ENCODE measurements at places on chromosomes 6 and 20.

DNA sequence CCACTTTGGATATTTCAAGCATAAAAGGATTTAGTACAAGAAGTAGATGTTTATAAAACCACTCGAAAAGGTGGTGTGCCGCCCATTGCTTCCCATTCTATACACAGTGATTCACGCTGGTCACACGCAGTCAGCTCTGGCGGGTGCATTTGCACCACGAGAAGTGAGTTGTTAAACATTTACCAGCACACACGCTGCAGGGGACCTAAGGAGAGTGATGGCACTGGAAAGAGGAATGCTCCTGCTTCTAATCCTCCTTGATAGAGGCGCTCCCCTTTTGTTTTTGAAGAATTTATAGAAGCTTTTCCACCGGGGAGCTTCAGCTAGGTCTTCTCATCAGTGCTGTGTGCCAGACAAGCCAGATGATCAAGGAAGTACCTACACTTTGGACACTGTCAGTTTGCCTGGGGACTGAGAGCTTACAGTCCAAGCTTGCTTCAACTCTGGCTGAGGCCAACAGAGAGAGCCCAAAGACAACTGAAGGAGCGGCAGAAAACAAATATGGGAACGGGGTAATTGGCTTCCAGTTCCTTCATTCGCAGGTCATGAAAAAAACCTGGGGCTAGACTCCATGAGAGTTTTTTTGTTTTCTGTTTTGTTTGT lies 31.2 kb downstream of the MUC22 start:
- DNase-seq, result no peak

DNA sequence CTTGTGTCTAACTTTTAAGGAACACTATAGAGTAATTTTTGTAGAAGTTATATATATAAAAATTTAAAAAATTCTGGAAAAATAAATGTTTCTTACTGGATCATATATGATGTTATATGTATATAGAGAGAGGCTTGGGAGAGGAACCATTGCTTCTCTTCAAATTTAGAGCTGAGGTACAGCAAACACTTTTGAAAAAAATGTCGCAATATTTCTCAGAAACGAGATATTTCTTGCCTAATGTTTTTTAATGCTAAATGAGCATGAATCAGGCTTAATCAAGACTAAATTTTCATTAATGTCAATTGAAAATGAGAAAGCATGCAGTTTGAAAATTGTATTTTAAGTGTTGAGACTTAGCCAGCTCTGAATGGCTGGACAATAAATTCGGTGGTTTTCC lies 2.6 kb downstream of the PKIB start:
- no peak for DNase-seq

- DNase-seq, result no peak
Measured at GRCh38 chr6:138422861-138423260, 18.8 kb downstream of the HEBP2 start.

DNA sequence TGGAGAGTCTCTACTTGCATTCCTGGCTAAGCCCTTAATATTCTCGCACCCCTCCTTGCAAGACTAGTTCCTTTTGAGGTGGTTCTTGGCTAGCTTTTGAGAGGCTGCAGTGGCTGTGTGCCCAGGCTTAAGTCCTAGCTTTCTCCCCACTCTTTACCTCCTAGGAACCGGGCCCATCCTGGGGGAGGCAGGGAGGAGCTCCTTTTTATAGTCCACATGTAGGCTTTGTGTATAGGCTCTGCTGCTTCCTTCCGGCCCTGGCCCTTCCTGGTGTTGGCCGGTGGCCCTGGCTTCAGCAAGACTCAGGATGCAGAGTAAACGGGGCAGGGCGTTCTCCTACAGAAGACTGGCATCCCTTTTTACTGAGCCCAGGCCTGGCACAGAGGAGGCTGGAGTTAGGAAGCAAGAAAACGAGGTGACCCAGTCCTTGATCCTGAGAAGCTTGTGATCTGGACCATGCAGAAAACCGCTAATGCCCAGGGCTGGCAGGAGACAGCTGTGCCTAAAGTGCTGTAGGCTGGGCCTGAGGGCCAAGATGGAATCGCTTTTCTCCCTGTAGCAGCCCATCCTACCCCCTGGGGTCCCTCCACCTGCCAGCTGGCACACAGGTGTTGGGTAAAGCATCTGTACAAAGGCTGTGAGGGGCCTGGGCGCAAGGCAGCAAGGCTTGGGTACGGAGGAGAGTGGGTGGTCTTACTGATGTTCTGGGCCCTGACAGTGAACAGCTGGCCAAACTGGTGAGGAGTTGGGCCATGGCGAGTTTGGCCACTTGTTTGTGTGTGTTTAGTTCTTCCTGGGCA lies 8.7 kb downstream of the PLCG1 start:
- DNase-seq, result no peak

GRCh38 chr20:35600993-35601973 lies 14.3 kb upstream of the SPAG4 start:
- peak; percentile 69 for DNase-seq

DNA sequence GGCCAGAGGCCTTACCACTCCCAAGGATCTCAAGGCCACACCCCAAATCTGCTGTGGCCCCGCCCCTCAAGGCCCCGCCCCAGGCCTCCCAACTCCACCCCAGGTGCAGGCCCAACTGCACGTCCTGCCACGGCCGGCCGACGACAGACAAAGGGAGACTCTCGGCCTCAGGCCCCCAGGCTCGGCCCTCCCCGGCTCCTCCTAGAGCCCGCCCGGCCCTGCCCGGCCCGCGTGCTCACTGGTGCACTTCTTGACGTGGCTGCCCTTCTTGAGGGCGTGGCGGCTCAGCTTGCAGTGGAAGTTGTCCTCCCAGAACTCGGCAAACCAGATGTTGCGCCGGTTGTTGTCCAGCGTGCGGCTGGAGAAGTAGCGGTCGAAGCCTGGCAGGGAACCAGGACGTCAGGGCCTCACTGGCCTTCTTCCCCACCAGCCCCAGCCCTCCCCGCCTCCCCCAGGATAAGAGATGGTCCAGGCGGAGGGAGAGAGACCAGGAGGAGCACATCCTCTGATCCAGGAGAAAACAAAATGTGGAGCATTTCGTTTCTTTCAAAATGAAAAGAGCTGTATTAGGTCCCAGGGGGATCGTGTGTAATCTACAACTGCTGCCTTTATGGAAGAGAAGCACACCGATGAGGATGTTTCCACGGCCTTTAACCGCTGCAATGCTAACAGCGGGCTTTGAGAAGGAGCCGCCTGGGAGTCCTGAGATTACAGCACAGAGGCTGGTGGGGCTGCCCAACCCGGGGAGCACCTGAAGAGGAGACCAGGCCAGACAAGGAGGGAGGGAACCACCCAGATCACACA lies 89.4 kb downstream of the GRM4 start:
- no peak for DNase-seq

DNA sequence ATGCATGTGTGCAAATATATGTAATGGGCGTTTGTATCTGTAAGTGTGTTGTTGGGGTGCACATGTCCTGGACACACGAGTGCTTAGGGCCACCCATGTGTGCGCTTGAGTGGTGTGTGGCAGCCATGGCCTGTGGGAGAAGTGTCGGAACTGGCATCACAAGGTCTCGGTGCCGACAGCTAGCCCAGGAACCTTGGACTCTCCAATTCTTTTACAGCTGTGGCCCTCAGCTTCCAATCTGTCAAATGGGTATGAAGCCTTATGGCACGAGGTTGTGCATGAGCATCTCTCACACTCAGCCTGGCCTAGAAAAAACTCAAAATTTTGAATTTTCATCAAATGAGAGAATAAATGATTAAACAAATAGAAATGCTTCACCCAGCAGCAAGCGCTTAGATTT lies 42.0 kb downstream of the SPDEF start:
- DNase-seq, result no peak

DNA sequence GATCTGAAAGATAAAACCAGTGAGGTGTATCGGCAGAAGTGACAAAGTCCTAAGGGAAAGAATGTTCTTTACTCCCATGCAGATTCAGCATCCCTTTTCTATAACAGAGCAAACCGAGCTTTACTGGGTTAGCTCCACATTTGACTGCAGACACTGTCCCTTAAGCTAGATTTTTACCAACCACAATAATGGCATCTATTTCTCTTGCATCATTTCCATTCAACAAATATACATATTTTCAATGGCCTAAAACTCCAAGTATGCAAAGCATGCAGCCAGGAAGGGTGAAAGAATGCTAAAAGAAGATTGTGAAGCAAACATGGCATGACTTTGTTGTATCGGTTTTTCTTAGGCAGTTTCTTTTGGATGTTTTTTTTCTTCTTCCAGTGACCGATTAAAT lies 255.4 kb downstream of the OGFRL1 start:
- no peak for DNase-seq

DNA sequence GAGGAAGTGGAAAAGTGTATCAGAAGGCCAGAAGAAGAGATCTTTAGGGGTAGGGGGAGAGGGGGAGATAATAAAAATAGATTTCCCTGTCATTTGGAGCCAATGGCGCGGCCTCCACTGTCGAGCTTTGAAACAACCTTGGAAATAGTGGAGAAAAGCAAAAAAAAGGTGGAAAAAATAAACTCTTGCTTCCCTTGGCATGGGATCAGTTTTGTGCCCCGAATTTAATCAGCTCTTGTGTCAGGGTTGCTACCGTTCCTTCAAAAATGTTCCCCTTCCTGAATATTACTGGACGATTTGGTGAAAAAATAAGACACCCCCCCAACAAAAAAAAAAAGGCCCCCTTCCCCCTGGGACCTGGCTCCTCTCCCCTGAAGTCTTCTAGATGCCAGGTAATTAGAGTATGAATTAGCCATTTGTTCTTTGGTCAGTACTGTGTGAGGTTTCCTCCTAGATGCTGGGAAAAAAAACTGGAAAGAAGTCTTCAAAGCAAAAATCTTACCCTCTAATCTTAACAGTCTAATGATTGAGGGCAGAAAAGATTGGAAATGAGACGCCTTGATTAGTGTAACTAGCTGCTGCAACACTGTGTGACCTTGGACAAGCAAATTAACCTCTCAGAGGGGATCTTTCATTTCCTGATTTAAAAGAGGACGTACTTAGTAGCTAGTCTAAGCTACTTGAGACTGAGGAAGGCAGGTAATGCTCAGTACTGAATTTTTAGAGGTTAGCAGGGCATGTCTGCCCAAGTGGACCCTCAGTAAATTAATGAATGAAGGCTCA lies 872 bp upstream of the RBM39 start:
- DNase-seq, result no peak

- DNase-seq, result no peak
Measured at GRCh38 chr20:5265662-5265985, 51.1 kb downstream of the PROKR2 start.

GRCh38 chr6:111367393-111368088 lies 115.5 kb downstream of the REV3L start:
- DNase-seq, result no peak

All from stimulated activated CD4-positive, alpha-beta T cell treated with anti-CD3 and anti-CD28 coated beads, Interleukin-1b, Interleukin-23, amount 100 ng/mL, for 4 hours (primary cell).